ENCODE measurements at places on chromosomes 12 and 14.

GRCh38 chr12:91059211-91059610 lies 1.4 kb upstream of the KERA start:
- no peak for DNase-seq

- no peak for DNase-seq
These were observed 364.8 kb downstream of the CACNA1C start for GRCh38 chr12:2417481-2418160.

GRCh38 chr12:53622724-53623123 lies 3.5 kb downstream of the ATF7 start:
- no peak for DNase-seq

DNA sequence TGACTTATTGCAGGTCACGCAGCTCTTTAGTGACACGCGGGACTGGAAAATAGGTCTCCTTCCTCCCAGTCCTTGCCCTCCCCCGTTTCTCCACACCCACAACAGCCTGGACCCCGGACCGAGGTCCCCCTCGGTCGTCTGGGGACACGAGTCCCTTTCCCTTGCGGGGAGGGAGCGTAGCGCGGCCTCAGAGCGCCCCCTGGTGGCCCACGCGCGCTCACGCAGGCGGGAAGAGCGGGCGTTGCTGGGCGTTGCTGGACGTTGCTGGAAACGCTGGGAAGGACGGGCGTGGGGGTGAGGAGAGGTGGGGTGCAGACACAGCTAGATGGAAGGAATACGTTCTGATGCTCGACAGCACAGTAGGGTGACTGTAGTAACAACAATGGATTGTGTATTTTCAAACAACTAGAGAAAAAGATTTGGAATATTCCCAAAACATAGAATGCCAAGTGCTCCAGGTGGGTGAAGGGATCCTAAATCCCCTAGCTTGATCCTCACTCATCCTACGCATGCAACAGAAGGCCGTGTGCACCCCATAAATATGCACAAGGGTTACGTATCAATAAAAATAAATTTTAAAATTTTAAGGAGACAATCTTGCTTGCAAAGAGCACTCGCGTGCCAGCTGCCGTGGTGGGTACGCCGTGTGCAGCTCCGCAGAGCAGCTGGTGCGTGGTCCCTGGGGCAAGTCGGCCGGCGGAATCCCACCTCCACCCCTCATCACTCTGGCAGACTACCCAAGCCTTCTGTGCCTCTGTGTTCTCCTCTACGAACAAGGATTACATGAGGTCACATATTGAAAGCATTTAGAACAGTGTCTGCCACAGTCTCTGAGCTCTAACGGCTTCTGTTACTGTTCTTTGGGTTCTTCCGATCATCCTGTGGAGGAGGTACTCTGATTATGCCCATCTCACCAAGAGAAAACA lies 87.4 kb downstream of the B4GALNT3 start:
- no peak for DNase-seq

DNA sequence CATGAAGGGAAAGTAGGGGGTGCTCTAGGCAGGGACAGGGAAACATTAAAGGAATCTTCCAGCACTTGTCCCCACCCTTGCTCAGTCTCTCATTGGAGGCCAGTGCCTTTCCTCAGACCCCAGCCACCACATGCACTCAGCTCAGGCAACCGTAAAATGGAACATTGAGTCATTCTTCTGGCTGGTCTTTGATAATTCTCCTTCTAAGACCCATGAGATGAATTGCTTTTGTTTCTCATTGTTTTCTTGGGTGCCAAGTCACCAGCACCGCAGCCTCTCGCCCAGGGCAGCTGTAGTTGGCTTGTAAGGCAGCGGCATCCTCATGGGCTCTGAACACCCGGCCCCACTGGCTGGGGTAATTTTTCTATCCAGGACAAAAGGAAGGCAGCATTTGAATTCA lies 108.2 kb downstream of the PHETA1 start:
- no peak for DNase-seq

DNA sequence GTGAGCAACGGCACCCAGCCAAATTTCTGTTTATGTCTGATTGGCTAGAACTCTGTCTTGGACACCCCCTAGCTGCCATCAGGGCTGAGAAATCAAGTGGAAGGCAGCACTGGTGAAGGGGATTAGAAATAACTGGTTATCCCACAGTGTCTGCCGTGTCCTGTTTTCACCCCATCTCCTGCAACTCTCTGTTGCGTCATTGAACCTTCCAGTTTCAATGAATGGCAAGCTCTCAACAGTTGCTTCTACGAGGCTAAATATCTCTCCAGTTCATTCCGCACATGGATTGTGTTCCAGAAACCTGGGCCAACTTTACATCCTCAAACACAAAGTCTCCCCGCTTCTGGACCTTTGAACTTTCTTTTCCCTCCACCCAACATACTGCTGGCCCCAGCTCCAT lies 173.7 kb downstream of the RBM19 start:
- DNase-seq, result no peak

DNA sequence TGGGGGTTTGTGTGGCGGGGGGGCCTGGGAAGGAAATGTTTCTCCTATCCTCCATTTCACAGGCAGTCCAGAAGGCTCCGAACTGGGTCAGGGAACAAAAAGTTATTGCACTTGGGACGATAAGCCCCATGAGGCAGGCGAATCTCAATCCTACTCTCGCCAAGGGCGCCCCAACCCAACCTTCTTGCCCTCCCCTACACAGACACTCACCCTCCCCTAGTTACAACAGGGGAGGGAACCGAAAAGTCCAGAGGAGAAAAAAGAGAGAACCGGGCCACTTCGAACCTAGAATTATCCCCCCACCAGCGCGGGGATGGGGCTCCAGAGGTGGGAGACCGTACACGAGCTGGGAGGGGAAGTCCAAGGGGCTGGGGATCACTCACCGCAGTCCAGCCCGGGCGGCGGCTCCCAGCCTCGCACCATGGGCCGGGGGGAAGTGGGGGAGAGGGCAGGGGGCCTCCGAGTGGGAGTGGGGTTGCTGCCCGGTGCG lies 357 bp downstream of the HOMEZ start:
- no peak for DNase-seq

GRCh38 chr12:52191841-52192791 lies at the start of gene KRT80:
Gene KRT80 (minus strand): TSS chr12:52192014. CDS start chr12:52191902, 112 bp downstream.
- DNase-seq, result no peak

GRCh38 chr14:38839694-38840365 lies 263.2 kb downstream of the SEC23A start:
- DNase-seq, result no peak

DNA sequence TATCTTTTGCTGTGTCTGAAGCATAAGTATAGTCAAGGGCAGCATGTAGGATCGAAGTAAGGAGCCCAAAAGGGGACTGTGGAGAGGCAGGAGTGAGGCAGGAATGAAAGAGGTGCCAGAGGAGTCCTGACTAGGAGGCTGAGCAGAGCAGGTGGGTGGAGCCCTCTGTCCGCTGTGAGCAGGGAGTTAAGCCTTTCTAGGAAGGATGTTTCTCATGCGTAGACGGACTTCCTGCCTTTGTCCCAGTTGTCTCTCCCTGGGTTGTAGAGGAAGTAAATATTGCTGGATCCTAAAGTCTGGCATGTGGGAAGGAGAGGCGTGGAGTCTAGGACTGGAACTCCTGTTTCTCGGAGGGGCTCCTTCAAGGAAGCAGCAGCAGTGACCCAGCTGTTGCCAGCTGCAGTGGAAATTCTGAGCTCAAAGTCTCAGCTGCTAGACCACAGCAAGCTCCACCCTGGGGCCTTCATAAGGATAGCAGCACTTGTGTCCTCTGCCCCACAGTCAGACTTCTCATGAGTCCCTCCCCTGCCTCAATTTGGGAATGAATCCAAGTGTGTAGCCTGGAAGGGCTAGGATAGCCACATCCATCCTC lies 44.0 kb downstream of the RBMS2 start:
- DNase-seq, result no peak

GRCh38 chr14:102692334-102692733 lies 84.9 kb upstream of the TRAF3 start:
- DNase-seq, result no peak

GRCh38 chr12:52776913-52777395 lies at the start of gene KRT76:
Gene KRT76 (minus strand): TSS chr12:52777345. CDS start chr12:52777291, 54 bp downstream.
- no peak for DNase-seq

DNA sequence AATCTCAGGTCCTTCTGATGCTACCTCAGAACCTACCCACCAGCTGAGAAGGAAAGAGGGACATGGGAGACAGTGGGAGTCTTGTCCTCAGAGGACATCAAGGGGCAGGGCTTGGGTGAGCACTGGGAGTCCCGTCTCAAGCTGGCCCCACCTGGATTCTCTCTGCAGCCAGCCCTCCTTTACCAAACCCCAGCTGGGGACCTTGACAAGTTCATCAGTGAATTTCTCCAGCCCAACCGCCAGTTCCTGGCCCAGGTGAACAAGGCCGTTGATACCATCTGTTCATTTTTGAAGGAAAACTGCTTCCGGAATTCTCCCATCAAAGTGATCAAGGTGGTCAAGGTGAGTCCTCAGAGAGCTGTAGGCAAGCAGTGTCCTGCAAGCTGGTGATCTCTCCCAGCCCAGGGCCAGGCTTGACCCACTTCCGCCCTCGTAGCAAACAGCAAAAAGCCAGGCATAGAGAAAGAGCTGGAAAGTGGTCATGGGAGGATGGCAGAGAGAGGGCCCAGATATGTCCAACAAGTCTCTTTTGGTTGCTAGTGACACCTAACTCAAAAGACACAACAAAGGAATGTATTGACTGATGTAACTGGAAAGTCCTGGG lies 14.2 kb upstream of the OAS2 start:
- DNase-seq, result no peak

- DNase-seq, result no peak
These were observed 150.6 kb downstream of the BCAT1 start for GRCh38 chr12:24798335-24798734.

DNA sequence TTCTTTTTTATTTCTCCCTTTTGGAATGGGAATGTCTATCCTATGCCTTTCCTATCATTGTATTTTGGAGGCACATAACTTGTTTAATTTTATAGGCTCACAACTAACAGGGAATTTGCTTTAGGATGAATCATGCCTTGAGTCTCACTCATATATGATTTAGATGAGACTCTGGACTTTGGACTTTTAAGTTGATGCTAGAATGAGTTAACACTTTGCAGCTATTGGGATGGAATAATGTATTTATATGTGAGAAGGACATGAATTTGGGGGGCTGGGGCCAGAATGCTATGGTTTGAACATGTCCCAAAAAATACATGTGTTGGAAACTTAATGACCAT lies 365.3 kb downstream of the ZFP36L1 start:
- no peak for DNase-seq

- no peak for DNase-seq
These were observed 2.1 kb upstream of the FAIM2 start for GRCh38 chr12:49905718-49906314.

DNA sequence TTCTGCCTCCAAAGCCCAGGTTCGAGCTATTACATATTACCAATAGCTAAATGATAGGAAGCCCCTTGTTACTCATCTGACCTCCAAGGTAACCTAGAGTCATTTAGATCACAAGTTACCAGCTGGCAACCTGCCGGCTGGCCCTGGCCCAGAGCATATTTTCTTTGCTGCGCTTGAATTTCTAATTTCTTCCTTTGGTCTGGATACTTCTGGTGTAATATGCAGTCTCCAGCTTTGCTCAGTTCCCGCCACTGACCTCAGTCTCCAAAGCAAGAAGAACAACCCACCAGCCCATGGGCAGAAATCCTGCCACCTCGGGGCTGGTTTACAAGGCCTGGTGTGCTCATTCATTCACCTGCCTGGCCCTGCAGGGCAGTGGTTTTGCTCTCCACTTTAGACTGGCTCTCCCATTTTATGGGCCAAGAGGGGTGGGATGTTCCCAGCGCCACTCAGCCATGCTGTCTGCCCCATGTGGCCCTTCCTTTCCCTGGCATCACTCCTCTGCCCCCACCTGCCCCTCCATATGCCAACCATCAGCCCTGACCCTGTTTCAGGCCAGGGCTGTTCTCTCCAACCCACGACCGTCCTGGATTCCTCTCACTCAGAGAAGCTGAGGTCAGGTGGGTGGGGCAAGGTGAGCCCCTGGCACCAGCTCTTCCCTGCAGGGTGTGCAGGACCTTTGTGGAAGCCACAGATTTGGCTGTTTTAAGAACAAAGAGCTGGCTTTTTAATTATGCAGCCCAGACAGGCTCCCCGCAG lies 76.0 kb downstream of the PRIMA1 start:
- no peak for DNase-seq

DNA sequence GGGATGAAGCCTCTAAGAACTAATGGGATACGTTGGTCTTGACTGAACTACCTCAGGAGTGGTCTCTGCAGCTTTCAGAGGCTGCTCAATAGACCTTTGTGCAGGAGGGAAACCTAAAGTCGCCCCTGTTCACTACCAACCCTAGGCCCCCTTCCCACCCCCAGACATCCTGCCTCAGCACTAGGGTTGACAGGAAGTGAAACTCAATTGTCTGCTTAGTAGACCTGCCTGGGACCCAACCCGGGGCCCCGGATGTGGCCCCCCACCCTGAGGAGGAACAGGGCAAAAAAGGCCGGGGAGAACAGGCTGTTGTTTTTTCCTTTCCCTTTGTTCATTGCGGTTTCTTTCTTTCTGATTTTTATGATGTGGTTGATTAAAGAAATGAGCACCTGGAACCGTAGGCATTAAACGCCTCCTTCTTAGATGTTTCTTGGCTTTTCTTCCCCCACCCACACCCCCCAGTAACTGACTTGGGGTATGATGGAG lies 1.6 kb upstream of the DGKA start:
- no peak for DNase-seq

DNA sequence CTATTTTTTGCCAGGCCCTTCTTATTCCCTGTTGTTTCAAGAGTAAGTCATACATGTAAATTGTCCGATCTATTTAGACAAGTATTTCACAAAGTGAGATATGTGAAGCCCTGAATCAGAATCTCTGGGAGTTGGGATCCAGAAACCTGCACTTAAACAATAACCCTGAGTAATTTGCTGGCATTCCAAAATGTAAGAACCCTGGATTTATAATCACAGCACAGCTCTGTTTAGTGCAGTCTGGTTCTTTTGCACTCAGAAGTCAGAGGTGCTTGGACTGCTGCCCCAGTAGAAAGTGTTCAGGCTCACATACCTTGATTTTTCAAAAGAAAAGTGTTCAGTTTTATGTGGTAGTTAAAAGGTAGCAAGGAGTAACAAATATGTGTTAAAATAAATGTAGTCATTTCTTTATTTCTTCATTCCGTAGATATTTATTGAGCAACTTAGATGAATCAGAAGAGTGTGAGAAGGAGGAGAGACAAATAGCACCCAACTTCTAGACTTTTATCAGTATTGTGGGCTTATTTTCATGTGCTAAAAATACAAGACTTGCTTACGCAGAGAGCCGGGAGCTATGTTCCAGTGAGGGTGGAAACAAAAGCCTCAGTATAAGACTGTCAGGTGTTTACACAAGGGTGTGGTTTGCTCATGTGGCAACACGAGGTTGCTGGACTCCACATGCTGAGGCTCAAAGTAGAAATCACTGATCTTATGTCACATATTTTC lies 70.1 kb downstream of the SYNE2 start:
- no peak for DNase-seq
